ENCODE measurements at places on chromosomes 5 and 9. TPM values are rescaled to one million over a fixed set of nuclear protein-coding genes. Genes with fewer than 3 reads are reported as not detected.

Gene SPINK1
- total RNA-seq: 0.63 TPM

Gene PCDHGB5
- 2.4 TPM for total RNA-seq

Gene UBE2R2
- 42.8 TPM for total RNA-seq

Gene PDLIM4
- total RNA-seq: 0.45 TPM

Gene GZMA
- not detected for total RNA-seq

Gene NOXA1
- 1.7 TPM for total RNA-seq

Gene CERCAM
- total RNA-seq: 40.3 TPM

Gene NAIP
- total RNA-seq: 0.39 TPM

Gene CCDC127
- 6.4 TPM for total RNA-seq

Gene PHAX
- total RNA-seq: 70.0 TPM

Gene FCN2
- total RNA-seq: not detected

Gene BARHL1
- total RNA-seq: not detected

Gene RRAGA
- total RNA-seq: 129 TPM

Gene PRELID2
- 7.8 TPM for total RNA-seq
